ENCODE measurements at places on chromosomes 3 and 15.

DNA sequence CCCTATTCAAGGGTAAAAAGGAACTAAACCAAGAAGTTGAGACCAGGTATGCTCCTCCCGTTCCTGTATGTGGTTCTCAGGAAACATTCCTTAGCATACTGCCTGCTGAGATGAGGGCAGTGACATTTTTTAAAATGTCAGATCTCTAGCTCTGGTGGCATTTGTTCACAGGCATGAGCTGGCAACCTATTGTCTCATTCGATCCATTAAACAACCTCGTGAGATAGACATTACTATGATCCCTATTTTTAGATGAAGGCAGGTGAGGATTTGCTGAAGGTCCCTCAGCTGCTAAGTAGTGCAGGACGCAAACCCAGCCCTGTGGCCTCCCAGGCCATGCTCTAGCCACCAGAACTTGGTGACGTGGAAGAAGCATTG is 74.9 kb downstream of the SIDT1 start:
- DNase-seq = no peak

DNA sequence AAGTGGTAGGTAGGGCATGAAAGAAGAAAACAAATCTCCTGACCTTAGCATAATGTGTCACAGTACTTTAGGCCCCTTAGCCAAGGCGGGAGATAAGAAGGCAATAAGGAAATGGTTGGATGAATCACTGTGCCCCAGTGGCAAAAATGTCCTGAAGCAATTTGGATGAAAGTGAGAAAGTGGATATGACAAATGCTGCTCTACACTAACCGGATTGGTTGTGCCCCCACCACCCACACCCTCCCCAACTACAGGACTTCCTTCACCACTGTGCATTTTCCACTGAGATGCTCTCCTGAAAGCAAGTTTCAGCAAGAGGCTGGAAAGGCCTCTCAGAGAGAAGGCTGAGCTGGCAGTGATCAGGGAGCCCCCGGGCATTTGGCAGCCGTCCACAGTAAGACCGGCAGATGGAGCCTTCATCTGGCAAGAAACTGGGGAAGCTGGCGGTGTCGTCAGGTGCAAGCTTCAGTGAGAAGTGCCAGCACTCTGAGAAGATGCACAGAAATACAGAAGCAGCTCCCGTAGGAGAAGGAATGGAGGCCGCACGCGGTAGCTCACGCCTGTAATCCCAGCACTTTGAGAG is 63.8 kb downstream of the ATP1B3 start:
- no peak for DNase-seq

DNA sequence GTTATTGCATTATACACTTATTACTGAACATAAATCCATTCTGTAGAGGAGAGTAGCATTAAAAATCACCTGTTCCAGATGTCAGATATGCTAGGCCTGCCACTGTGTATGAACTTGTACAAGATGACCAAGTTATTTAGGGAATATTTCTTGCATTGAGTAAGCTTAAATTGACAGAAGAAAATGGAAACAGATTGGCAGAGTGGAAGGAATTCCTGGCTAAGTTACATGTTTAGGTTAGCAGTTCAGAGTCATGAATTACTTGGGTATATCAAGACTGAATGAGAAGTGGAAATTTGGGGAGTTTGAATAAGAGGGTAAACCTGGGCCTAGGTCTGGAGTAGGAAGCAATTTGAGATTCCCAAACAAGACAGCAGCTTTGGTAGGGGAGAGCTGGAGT is 44.6 kb downstream of the ARHGAP31 start:
- no peak for DNase-seq

- DNase-seq = no peak
Measured at GRCh38 chr3:136898549-136898948, 36.5 kb downstream of the NCK1 start.

GRCh38 chr3:189309400-189309975 is 137.7 kb downstream of the TPRG1 start:
- no peak for DNase-seq

GRCh38 chr3:12611117-12611516 is 52.8 kb downstream of the RAF1 start:
- DNase-seq = no peak

- no peak for DNase-seq
Measured at GRCh38 chr15:60660290-60661051, 181.5 kb upstream of the ICE2 start.

GRCh38 chr3:80238152-80238551 is 470.4 kb upstream of the ROBO1 start:
- DNase-seq = no peak

GRCh38 chr3:187737368-187738070 is 7.7 kb downstream of the BCL6 start:
- peak; percentile 92 for DNase-seq

DNA sequence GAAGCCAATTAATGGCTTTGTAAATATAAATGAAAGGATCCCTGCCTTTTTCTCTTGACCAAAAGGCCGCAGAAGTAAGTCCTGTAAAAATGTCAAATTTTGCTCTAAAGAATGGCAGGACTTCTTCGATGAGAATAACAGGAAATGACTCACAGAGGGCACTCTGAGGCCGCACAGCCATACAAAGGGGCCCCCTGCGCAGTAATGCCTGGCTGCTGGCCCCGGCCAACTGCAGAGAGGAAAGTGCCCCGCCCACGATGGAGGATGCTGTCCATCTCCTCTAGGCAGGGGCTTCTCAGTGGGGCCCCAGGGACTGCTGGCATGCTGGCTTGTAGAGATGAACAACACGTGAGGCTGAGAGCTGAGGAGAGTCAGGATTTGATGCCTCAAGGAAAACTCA is 18.1 kb upstream of the SCN10A start:
- DNase-seq = peak; percentile 75

GRCh38 chr3:29606416-29606815 is 325.5 kb downstream of the RBMS3 start:
- DNase-seq = no peak
